ENCODE measurements at places on chromosomes 13 and 19.

GRCh38 chr19:18312092-18312534, 10.8 kb downstream of the LSM4 start:
- no peak for DNase-seq

GRCh38 chr13:97974773-97975172, 21.3 kb downstream of the IPO5 start:
- DNase-seq, result no peak

DNA sequence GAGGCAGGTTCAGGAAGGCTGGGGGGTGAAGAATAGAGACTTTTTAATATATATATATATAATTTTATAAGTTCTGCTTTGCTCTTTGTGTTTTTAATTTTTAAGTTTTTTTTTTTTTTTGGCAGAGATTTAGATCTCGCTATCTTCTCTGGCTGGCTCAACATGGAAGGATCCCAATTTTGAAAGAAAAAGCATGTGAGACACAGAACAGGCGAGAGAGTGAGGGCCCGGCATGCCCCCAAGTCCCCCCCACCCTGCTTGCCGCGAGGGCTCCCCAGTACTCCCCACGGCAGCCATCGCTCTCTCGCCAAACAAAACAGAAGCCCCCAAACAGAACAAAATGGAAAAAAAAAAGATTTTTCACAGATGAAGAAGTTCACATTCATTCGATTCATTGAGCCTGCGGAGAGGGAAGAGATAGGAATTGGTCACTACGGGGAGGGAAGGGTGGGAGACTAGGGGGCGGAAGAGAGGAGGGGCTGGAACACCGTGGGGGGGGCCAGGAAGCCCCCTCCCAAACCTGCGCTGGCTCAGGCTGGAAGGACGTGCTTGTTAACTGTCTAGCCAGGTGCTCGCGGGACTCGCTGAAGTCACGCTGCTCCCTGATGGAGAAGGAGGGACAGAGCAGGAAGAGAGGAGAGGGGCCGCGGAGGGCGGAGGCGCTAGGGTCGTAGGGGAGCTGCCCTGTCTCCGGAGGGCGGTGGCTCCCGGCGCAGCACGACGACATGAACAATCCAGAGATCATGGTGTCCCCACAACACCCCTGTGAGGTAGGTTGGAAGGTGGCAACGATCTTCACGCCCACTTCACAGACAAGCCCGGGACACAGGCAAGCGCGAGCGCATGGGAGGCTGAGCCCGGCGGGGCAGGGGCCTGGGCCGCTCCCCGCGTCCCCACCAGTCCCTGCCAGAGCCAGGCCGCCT, 10.6 kb downstream of the KHSRP start:
- DNase-seq, result no peak

DNA sequence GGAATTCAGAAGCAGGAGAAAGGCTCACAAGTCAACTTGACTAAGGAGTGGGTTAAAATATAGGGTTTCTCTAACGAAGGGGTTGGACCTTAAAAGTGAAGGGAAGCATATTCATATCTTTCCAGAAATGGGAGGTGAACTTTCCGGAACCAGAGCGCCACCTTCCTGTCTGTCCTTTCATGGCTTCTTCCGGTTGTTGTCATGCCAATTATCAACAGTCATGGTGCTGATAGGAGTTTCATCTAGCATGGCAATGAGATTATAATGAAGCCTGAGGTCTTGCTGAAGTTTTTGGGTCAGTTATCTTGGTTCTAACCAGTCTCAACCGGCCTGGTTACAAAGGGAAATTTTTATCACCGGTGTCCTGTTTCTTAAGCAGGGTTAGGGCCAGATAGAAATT, 162.9 kb upstream of the NBEA start:
- no peak for DNase-seq

- DNase-seq, result no peak
Observed at GRCh38 chr19:33299051-33299688, 3.2 kb downstream of the CEBPA start.

DNA sequence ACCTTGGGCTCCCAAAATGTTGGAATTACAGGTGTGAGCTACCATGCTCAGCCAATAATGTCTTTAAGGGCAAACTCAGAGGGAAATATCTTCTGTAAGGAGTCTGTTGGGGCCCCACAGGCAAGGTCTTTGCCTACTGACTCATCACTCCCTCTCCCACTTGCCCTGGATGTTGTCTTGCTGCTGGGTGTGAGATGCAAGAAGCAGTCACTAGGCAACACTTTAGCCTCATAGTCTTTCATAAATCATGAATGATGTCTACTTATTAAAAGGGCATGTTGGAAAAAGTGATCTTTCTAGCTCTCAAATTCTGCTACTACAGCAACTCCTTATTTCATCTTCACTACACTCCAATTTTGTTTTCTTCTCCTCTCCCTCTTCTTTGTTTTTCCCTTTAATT, 34.6 kb upstream of the SLC10A2 start:
- no peak for DNase-seq

GRCh38 chr13:46348961-46349360, 38.1 kb downstream of the RUBCNL start:
- DNase-seq, result no peak

DNA sequence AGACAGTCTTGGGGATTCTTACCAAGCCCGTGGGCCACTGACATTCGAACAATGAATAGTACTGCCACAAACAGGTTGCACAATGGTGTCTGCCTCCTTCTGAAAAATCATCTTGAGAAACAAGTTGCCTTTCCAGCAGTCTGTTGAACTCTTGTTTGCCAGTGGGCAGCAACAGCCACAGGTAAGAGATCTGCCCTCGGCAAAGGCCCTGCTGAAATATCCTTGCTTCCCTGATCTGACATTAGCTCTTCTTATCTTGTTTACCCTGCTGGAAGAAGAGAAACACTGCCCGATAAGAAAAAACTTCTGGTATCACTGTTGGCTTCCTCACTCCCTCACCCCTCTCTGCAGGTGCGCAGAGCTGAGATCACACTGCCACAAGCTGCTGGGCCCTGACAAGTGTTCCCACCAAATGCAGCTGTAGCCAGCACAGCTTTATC, 2.0 kb downstream of the DOCK9 start:
- no peak for DNase-seq

GRCh38 chr13:108680011-108680410, 50.6 kb downstream of the MYO16 start:
- DNase-seq, result no peak

DNA sequence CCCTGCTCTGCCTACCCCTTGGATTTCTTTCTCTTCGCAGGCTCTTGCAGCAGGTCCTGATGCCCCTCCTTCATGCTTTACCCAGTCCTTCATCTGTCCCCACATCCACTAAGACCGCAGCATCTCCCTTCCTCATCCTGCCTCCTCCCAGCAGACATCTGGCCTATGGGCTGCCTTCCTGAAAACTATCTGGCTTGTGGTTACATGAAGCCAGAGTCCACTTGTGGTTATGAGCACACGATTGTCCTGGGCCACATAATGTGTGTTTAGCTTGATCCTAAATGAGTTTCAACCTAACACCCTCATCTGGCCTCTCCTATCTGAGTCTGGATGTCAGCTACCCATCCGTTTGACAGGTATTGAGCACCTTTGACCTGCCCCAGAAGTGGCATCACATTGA, 5.5 kb upstream of the ZNF175 start:
- DNase-seq, result no peak

GRCh38 chr13:25771641-25772478, 280.0 kb downstream of the SHISA2 start:
- DNase-seq, result no peak

DNA sequence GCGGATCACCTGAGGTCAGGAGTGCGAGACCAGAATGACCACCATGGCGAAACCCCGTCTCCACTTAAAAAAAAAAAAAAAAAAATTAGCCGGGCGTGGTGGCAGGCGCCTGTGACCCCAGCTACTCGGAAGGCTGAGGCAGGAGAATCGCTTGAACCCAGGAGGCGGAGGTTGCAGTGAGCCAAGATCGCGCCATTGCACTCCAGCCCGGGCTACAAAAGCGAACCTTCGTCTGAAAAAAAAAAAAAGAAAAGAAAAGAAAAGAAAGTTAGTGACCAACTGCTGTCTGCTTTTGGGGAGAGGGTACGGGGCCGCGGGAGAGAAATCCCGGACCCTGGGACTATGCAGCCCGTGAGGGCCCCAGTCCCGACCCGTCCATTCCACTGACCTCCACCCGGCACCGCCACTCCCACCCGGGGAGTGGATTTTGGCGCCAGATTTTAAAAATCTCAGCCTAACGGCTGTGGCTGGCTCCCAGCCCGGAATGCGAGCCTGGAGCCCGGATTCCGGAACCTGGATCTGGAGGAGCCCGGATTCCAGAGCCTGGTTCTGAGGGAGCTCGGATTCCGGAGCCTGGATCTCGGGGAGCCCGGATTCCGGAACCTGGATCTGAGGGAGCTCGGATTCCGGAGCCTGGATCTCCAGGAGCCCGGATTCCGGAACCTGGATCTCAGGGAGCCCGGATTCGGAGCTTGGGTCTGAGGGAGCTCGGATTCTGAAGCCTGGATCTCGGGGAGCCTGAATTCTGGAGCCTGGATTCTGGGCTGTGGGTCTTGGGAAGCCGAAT, 6.1 kb upstream of the LMNB2 start:
- DNase-seq, result peak; percentile 86

GRCh38 chr13:102868366-102868936, 22.6 kb downstream of the ERCC5 start:
- no peak for DNase-seq

DNA sequence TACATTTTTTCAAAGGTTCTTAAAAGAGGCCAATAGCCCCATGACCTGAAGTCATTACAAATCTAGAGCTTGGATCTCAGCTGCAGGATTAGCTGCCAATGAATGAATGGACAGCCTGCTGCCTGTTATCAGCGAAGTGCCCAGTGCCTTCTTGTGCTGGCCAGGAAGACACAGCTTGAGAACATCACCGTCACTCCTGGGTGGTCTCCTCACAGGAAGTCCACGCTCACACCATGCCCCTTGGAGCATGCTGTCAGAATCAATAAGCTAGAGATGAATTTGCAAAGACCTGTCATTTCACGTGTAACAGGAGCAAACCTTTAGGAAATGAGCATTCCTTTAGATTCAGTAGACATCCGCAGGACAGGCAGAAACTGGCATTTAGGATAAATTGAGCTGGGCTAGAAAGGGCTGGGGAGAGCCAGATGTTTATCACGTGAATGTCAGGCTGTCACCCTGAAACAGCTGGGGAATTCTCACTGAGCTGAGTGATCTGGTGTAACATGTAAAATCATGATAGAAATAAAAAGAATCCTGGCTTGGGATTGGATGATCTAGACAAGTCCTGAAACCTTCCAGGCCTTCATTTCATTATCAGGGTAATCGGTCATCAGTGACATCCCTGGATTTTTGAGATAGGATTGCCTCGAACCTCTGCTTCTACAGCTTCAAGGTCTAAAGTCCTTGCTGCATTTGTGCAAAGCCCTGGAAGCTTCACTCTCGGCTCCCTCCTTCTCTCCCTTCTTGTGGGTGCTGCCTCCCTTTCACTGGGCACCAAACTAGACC, 49.9 kb upstream of the MEDAG start:
- no peak for DNase-seq

GRCh38 chr19:4678881-4679790, 9.0 kb upstream of the MYDGF start:
- no peak for DNase-seq

DNA sequence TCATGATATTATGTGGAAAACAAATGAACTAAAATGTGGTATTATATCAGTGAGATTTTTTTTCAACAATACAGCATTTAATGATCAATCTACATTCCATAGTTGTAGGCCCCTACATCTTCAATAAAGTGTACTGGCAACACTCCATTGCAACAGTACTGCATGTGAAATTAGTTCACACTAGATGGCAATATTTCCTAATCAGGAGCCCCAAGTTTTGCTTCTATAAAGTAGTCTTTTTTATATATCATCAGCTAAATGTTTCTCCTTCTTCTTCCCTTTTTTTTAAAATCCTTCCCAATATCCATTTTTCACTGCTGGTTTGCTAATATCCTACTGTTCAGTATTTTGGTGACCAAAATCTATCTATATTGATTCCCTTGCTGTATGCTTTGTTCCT, 528.3 kb upstream of the ATXN8OS start:
- DNase-seq, result no peak
